Activated CD4-positive, alpha-beta T cell treated with anti-CD3 and anti-CD28 coated beads, Interleukin-2, amount 10 ng/mL, durations not matched to agents 24 days and 14 days (primary cell): ENCODE measurements at places on chromosomes 3 and 15. TPM values are rescaled to one million over a fixed set of nuclear protein-coding genes. Genes with fewer than 3 reads are reported as not detected.

Gene DNAJB8
- not detected in 2 replicates for total RNA-seq

Gene CPN2
- total RNA-seq = not detected in 2 replicates

Gene KIF15
- total RNA-seq = 26.5 and 28.3 TPM in 2 replicates

Gene NUP210
- total RNA-seq = 164 and 169 TPM in 2 replicates

Gene MEIS2
- not detected in 2 replicates for total RNA-seq

Gene RHCG
- not detected in 2 replicates for total RNA-seq

Gene MYRIP
- not detected in 2 replicates for total RNA-seq
